Non-pigmented ciliary epithelial cell (primary cell): ENCODE measurements at places on chromosomes 12 and 14.

GRCh38 chr12:118023301-118023860 lies 6.9 kb downstream of the RFC5 start:
- no peak for DNase-seq

- DNase-seq = no peak
These were observed at the start of gene MDM2 for GRCh38 chr12:68807576-68808387. TSS of gene MDM2 (plus strand) at chr12:68808177. CDS start at chr12:68808478, 301 bp downstream.

- no peak for DNase-seq
These were observed 6.4 kb downstream of the C1RL start for GRCh38 chr12:7102582-7102981.

DNA sequence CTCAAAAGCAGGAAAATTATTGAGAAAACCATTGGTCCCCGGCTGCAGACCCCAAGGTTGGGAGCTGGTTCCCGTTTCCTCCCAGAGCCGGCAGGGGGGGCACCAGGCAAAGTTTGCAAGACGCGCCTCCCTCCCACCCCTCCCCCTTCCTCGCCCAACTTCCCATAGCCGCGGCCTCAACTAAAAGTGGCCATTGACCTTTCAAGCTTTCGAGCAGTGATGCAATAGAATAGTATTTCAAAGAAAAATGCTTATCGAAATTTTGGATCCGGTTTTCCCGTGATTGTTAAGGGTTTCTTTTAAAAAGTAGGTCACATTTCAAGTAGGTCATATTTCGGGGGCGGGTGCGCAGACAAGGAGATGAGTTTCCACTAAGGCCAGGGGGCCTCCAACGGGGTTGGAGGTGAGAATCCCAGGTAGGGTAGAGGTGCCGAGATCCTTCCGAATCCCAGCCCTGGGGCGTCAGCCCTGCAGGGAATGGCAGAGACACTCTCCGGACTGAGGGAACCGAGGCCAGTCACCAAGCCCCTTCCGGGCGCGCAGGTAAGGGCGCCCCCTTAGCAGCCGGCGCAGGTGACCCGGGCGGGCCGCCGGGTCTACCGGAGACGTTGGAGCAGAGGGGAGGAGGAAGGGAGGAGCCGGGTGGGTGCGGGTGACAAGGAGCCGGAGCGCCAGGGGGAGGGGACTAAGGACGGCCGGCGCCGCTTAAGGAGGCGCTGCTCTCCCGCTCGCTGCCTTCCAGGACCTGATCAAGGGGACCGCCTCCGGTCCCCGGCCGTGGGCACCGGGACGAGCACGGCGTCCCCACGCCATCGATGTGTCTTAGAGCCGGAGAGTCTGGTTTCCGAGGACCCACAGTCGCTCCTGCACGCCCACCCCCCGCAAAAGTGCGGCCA lies 2.6 kb upstream of the SOCS2 start:
- DNase-seq = peak; percentile 48

GRCh38 chr12:59322473-59322872 lies 273.4 kb upstream of the SLC16A7 start:
- no peak for DNase-seq

DNA sequence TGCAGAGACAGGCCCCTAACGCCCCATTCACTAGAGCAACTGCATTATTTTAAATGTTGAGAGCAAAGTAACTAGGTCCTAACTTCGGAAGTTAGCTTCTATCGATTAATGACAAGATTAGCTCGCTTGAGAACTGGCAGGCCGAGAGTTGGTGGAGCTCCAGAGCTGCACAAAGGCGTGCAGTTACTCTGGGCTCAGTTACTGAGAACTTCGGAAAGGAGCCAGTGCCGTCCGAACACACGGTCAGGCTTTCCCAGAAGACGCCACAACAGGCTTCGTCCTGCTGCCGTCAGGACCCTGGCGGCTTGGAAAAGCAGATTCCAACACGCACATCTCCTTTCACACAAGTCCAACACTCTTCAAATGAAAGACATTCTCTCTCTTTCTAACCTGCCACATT lies 45.4 kb upstream of the TESC start:
- no peak for DNase-seq

DNA sequence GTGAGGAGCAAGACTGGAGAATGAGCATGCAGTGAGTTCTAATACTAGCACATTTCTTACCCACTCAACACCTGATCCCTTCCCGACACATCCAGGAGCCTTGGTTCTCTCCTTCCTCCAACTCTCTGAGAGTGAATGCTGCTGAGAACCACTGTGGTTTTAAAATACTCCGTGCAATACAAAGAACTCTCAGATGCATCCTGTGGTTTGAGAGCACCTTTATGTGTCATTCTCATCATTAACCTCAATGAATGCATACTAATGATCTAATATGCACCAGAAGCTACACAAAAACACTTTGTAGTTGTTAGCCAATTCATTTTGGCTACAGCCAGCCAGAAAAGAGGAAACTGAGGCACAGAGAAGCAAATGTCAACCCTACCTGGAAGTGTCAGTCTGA lies 87.6 kb downstream of the GALNT8 start:
- no peak for DNase-seq

DNA sequence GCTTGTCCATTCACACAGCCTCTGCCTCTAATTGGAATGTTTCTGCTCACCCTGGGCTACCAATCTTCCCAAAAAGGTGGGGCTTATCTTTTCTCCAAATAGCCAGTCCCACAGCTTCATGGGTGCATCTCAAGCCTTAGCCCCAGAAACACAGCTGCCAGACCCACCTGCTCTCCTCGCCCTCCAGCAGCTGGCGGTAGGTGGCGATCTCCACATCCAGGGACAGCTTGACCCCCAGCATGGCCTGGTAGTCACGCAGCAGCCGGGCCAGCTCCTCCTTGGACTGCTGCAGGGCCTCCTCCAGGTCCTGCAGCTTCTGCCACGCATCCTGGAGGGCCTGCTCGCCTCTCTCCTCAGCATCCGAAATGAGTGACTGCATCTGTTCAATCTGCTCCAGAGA lies 11.1 kb downstream of the KRT77 start:
- DNase-seq = no peak

DNA sequence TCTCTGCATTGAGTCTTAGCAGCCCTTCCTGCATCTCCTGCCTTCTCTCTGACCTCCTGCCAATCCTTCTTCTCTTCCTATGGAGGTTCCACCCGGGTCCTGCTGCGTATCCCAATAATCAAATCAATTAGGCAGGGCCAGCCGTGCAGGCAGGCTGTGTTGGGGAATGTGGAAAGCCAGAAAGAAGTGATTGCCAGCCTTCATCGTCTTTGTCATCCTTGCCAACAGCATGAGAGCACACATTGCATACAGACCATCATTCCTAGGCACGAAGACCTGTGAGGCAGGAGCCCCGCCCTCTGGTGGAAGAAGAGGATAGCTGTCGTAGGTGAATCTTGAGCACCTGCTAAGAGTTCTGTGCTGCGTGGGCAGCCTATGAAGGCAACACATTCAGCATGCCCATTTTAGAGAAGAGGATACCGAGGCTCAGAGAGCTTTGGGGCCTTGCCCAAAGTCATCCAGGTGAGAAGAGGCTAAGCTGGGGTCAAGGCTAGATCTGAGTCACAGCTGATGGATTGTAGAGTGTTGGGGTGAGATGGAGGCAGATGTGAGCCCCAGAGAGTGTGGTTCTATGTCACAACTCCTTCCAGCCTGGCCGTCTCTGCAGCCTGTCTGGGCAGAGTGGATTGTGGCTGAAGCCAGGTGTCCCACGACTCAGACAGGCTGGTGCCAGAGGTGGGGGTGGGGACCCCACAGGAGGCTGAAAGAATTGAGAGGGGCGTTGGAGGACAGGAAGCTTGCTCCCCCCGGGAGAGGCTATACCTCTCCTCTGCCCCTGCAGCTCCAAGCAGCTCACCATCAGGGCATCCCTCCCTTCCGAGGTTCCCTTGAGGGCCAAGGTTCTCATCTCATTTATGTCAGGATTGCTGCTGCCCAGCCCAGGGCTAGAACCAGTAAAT lies 12.7 kb downstream of the C14orf132 start:
- DNase-seq = no peak

GRCh38 chr14:51806026-51807023 lies 54.1 kb upstream of the GNG2 start:
- no peak for DNase-seq

GRCh38 chr12:10289005-10289754 lies 18.5 kb upstream of the KLRD1 start:
- no peak for DNase-seq

GRCh38 chr14:31921721-31922120 lies 155.4 kb upstream of the ARHGAP5 start:
- no peak for DNase-seq

GRCh38 chr12:60230056-60230455 lies 634.2 kb downstream of the SLC16A7 start:
- no peak for DNase-seq

DNA sequence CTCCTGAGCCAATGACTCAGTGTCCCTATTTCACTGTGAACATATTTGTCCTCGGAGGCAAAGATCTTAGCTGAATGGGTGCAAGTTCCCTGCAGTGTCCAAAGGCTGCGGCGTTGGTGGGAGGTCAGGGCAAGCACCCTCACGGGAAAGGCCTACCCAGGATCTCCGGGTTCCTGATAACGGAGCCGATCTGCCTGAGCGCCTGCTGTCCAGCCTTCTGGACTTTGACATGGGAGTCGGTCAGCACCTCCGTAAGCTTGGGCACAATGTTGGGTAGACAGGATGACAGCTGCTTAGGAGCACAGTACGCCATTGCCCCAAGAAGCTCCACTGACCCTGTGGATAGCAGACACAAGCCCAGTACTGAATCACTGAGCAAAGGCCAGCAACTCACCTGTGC lies 31.5 kb upstream of the RAB35 start:
- no peak for DNase-seq

DNA sequence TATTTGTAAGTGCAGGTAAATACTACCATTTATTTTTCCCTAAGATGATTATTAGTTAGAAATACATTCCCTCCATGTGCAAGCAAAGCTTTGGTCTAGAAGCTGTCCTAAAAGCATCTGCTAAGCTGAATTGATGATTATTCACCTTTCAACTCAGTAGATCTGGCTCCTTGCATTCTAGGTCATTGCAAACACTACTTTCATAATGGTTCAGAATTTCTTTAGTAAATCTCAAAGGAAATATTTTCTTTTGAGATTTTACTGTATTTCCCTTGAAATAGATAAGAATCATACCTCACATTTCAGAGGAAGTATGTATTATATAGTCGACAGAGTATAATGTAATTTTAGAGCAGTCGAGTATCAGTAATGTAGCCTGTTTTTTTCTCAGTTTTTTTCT lies 2.4 kb downstream of the ETNK1 start:
- no peak for DNase-seq

DNA sequence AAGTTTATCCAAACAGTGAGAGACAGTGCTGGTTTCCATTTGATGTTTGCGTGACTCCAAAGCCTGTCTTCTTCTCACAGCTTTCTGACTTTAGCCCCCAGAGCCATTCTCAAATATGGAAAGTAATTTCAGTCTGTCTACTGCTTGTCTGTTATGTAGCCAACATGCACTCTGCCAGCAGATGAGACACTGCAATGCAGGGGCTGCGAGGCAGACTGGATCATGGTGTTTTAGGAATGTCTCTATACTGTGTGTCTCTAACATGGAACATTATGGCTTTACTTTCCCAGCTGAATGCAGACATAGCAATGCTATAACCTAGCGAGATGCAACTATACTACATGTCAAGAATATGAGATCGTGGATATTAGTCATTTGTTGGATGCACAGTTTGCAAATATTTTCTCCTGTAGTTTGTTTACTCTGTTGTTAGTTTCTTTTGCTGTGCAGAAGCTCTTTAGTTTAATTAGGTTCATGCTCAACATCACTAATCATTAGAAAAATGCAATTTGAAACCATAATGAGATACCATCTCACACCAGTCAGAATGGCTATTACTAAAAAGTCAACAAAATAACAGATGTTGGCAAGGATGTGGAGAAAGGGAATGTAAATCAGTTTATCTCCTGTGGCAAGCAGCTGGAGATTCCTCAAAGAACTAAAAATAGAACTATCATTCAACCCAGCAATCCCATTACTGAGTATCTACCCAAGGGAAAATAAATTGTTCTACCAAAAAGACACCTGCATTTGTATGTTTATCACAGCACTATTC lies 235.8 kb upstream of the TMTC1 start:
- no peak for DNase-seq

- no peak for DNase-seq
These were observed 198.4 kb downstream of the NELL2 start for GRCh38 chr12:44677724-44678123.
